ENCODE measurements at places on chromosomes 3 and 15. TPM values are rescaled to one million over a fixed set of nuclear protein-coding genes. Genes with fewer than 3 reads are reported as not detected.

Gene PRICKLE2
- total RNA-seq: 24.8 TPM

Gene ALDH1A2
- not detected for total RNA-seq

Gene STARD9
- total RNA-seq: 2.1 TPM

Gene SEMA5B
- total RNA-seq: not detected

Gene GOLGA8M
- total RNA-seq: not detected

Gene SEMA3B
- total RNA-seq: 13.3 TPM

Gene KNL1
- total RNA-seq: 14.5 TPM

Gene TNFAIP8L3
- 6.8 TPM for total RNA-seq

Gene ATP2B2
- not detected for total RNA-seq

Gene KBTBD13
- total RNA-seq: not detected

Gene SLC28A2
- not detected for total RNA-seq

DNA sequence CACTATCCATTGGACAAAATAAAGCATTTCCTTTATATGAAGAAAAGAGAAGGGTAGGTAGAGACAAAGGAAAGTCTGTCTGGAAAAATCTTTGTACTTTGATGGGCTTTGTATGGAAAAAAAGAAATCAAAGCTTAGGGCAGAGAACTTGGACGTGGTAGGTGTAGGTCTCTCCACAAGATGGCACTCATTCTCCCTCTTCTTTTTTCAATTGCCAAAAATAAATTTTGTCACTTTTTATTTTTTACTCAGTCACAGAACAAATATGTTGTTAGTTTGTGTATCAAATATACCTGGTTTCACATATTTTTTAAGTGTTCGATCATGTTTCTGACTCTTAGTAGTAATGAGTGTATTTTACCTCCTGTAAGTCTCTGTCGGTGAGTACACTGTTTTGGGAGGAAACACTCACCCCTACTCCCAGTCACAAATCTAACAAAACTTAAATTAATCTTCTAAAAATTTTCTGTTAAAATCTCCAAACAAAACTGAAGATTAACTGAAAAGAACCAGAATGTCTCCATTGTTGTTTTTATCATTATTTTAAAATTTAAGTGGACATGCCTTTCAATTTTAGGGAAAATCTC is 415.8 kb upstream of the GOLIM4 start:
- DNase-seq: peak; percentile 52
- peaks cover 6% of the 10 kb centered on the region for H3K27me3 ChIP-seq
- no peak overlapping the region for H3K27ac ChIP-seq
- H3K4me1 ChIP-seq: no peaks in the 10 kb centered on the region

- H3K36me3 ChIP-seq: no peaks in the 10 kb centered on the region
- no peak for DNase-seq
- H3K4me3 ChIP-seq: no peak overlapping the region
Observed at GRCh38 chr3:188693435-188693834, 478.3 kb upstream of the TPRG1 start.

DNA sequence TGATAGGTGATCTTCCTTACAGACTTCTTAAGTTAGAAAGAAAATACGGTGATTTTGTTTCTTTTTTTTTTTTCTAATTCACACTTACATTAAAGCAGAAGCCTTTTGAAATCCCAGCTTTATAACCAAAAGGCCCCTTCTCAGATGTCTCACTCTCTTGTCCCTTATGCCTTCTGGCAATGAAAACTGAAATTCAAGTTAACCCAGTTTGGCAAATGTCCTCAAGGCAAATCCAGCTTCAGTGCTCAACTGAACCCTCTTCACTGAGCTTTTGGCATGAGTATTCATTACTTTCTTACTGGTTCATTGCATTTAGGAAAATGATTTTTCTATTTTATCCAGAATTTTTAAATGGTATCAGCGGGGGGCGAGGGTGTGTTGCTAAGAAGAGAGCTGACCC is 17.0 kb downstream of the PLCH1 start:
- DNase-seq: no peak
- no peaks in the 10 kb centered on the region for H3K4me1 ChIP-seq

DNA sequence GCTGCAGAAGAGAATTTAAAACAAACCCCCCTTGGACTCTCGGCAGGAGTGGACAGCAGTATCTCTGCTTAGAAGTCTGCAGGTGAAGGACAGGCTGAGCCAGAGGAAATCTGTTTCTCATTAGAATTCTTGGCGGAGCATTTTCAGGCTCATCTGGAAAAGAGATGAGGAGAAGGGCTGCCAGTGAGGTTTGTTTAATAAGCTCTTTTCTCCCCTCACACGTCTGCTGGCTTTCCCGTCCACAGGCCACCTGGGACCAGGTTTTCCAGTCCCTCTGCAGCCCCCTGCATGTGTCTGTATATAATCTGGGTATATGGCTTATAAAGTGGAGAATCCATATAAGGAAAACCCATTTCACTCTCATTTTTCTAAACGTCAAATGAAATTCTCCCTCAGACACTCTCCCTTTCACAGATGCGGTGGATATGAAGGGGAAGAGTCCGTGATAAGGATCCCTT is 155.4 kb upstream of the TPM1 start:
- H3K27me3 ChIP-seq: no peaks in the 10 kb centered on the region
- H3K4me3 ChIP-seq: peak overlapping the region; percentile 60
- DNase-seq: peak; percentile 63
- peaks cover 60% of the 10 kb centered on the region for H3K4me1 ChIP-seq

DNA sequence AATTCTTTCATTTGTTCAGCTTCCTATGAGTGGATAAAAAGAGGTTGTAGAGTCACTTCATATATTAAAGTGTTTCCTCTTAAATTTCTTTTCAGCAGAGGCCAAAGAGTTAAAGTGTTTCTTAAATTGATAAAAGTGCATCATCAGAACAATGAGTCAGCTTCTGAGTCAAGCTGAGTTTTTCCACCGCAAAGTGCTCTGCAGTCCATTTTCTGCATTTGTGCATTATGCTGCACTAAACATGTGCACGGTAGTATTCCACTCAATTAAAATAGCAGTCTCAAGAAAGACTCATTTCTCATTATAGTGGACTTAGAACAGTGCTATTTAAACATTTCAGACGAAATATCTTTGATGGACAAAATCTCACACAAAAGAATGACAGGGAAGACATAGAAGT is 152.0 kb downstream of the ZBBX start:
- DNase-seq: peak; percentile 73
- peaks cover 13% of the 10 kb centered on the region for H3K4me1 ChIP-seq
- no peaks in the 10 kb centered on the region for H3K36me3 ChIP-seq

DNA sequence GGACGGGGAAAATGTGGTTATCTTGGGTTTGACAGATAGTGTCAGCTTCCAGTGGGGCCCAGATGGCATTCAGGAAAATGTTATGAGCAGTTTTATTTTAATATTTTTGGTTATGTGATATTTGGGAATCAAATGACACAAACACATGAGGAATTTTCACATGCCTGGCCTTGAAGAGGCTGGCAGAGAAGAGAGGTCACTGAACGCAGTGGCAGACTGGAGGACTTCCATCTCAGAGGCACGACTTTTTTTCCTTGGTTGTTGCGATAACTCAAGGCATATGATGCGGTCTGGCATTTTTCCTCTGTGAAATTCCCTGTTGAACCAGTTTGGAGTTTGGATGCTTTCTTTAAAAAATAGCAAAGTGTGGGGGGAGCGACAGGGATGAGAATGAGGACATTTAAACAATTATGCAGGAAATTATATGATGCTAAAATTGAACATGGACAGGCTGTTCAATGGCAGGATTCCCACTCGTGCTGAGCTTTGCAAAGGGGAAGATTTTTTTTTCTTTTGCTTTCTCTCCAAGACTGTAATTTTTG is 36.9 kb upstream of the ARPP21 start:
- no peak for DNase-seq
- no peaks in the 10 kb centered on the region for H3K4me1 ChIP-seq
- H3K27ac ChIP-seq: no peak overlapping the region
- H3K36me3 ChIP-seq: no peaks in the 10 kb centered on the region
- no peaks in the 10 kb centered on the region for H3K27me3 ChIP-seq

GRCh38 chr3:170494766-170495165 is 76.1 kb downstream of the CLDN11 start:
- H3K36me3 ChIP-seq: no peaks in the 10 kb centered on the region
- peaks cover 11% of the 10 kb centered on the region for H3K4me1 ChIP-seq
- H3K27ac ChIP-seq: no peak overlapping the region
- no peak overlapping the region for H3K4me3 ChIP-seq
- DNase-seq: peak; percentile 24

DNA sequence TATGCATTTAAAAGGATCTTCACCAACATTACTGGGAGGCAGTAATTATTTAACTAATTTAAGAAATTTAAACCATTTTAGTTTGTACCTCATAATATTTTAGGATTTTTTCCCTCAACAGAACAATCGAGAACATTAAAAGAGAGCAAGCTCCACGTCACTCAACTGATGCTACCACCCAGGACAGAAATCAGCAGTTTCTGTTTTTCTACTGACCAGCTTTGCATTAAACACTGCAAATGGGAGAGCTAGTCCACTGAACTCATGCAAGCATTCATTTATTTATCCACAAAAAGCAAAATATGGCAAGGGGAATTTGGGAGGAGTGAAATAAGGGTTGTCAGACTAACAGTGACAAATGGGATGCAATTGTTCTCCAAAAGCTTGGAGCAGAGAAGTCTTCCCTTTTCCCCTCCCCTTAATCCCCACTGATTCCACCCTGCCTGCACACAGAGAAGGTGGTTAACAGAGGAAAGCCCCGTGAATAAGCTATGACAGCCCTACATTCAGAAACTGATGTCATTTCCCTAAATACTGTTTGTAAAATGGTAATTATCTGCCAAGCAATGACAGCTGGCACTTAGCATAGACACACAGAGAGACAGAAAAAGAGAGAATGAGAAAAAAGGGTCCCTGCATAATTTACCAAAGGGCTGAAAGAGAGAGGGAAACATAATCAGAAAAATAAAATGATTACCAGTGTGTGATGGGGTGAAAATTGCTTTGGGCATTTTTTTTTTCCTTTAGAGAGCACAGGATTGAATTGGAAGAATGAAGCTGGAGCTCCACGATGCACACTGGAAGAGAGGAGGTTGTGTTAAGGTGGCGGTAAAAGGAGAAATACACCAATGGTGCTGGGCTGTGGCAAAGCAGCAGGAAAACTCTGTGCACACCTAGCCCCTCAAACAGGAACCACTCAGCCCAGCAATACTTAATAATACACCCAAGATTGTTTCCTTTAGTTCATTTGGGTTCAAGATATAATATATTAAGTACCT is 777.4 kb downstream of the TUSC7 start:
- no peak for DNase-seq
- no peaks in the 10 kb centered on the region for H3K36me3 ChIP-seq
- H3K4me3 ChIP-seq: no peak overlapping the region
- H3K27ac ChIP-seq: no peak overlapping the region
- no peaks in the 10 kb centered on the region for H3K4me1 ChIP-seq

- no peak overlapping the region for H3K4me3 ChIP-seq
- no peaks in the 10 kb centered on the region for H3K36me3 ChIP-seq
- H3K4me1 ChIP-seq: no peaks in the 10 kb centered on the region
Observed at GRCh38 chr3:85050821-85051220, 92.0 kb downstream of the CADM2 start.

DNA sequence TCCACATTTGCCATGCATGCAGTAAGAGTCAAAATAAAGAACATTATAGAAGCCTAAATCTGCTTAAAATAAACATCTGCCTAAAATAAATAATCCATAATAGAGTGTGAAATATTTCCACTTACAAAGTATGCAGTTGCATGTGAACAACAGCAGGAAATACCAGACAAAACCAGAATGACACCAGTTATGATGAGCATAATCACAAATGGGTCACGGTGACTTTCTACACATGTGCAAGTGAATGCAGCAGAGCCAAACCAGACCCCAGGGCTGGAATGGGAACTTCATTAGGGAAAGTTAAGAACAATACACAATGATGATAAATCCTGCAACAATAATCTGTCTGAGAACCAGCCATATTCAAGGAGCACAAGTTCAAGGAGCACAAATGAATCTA is 615.5 kb downstream of the ROBO2 start:
- no peak for DNase-seq
- no peaks in the 10 kb centered on the region for H3K4me1 ChIP-seq
- H3K27me3 ChIP-seq: no peaks in the 10 kb centered on the region
- no peak overlapping the region for H3K4me3 ChIP-seq

DNA sequence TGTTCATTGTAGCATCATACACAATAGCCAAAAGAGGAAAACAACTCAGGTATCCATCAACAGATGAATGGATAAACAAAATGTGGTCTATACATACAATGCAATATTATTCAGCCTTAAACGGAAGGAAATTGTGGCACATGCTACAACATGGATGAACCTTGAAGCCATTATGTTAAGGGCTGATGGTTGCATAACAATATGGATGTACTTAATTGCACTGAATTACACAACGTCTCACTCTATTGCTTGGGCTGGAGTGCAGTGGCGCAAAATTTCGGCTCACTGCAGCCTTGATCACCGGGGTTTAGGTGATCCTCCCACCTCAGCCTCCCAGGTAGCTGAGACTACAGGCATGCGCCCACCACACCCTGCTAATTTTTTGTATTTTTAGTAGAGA is 7.0 kb upstream of the TMEM62 start:
- no peak for DNase-seq
- H3K4me3 ChIP-seq: no peak overlapping the region
- no peak overlapping the region for H3K27ac ChIP-seq
- no peaks in the 10 kb centered on the region for H3K27me3 ChIP-seq
- no peaks in the 10 kb centered on the region for H3K36me3 ChIP-seq

DNA sequence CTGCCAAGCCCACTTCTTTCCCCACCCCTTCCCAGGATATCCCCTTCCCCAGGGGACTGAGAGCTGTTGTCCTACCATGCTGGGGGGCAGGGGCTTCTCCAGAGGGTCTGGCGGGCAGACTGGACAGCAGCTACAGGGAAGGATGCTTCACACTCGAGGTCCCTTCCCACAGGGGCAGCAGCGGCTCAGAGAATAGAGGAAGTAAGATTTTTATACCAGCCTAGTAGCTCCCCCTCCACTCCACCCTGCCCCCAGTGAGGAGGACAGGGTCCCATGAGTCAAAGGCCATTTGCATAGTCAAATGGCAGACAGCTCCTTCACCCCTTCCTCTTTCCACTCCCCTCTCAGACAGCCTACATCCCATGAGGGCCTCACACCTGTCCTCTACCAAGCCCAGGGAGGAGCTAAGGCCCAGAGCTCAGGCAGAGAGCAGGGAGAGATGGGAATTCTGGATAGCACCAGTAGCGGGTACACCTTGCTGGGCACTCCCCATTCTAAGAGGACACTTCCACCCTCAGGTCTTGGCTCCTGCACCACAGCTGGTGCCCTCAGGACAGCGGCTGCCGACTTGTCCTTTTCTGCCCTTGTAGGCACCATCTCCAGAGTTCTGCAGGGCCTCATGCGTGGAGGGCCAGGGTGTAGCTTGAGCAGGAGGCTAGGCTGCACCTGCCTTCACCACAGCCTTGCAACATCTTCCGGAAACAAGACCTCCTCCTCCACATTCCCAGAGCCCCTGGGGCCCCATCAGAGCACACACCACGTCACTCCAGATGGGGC is at the start of gene TLR9:
TSS of gene TLR9 (minus strand) at position 194 of the 777 bp plus-strand sequence. CDS start at position 78, 116 bp downstream.
- H3K4me1 ChIP-seq: no peaks in the 10 kb centered on the region
- H3K27ac ChIP-seq: no peak within 1 kb of the TSS
- no peaks in the 10 kb centered on the region for H3K27me3 ChIP-seq
- H3K4me3 ChIP-seq: no peak within 1 kb of the TSS
- H3K36me3 ChIP-seq: peaks cover 12% of the 10 kb centered on the region

DNA sequence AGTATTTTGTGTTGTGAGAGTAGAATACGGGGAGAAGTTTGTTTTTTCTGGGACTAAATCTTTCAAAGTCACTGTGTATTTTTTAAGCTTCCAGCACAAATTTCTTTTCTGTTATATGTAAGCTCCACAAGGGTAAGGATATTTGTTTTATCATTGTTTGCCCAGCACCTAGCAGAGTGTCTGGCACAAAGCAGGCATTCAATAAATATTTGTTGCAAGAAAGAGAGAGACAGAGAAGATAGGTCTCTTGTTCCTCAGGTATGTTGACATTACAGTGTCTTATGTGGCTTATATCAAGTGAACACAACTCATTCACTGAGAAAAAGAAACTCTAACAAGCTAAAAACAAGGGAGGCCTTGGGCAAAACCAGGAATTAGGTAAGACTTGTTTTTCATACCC is 26.6 kb upstream of the FNDC3B start:
- no peak for DNase-seq
- no peak overlapping the region for H3K27ac ChIP-seq
- no peaks in the 10 kb centered on the region for H3K36me3 ChIP-seq
- H3K4me1 ChIP-seq: no peaks in the 10 kb centered on the region
